ENCODE measurements at places on chromosomes 2 and 18. TPM values are rescaled to one million over a fixed set of nuclear protein-coding genes. Genes with fewer than 3 reads are reported as not detected.

GRCh38 chr2:191188550-191189093 lies 37.8 kb upstream of the STAT4 start:
- H3K27ac ChIP-seq = no peak overlapping the region
- no peaks in the 10 kb centered on the region for H3K36me3 ChIP-seq
- no peaks in the 10 kb centered on the region for H3K27me3 ChIP-seq
- no peak for DNase-seq
- H3K4me3 ChIP-seq = no peak overlapping the region

- H3K4me3 ChIP-seq = no peak overlapping the region
- no peak overlapping the region for H3K27ac ChIP-seq
- peaks cover 4% of the 10 kb centered on the region for H3K4me1 ChIP-seq
- no peaks in the 10 kb centered on the region for H3K27me3 ChIP-seq
- DNase-seq = no peak
- H3K36me3 ChIP-seq = no peaks in the 10 kb centered on the region
Observed at GRCh38 chr2:122157158-122157557, 401.7 kb downstream of the TSN start.

FSHR gene
- total RNA-seq = 6.5 TPM

DNA sequence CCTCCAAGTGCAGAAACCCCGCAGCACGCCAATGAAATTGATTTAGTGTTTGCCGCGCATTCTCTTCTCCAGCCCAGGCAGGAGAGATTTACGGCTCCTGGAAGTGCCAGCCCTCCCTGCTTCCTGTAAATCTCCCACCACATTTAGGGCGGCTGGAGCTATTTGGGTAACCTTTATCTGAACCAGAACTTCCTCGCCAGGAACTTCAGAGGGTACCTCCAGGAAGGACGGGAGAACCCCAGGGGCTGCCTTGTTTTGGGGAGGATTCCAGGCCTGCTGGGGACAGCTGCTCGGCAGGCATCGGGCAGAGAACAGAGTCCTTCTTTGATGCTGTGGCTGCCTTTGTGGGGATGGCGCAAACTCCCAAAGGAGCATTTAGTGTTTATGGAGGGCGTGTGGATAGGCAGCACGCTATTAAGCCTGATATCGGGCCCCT lies 122.0 kb upstream of the MYCN start:
- H3K36me3 ChIP-seq = no peaks in the 10 kb centered on the region
- no peaks in the 10 kb centered on the region for H3K4me1 ChIP-seq
- H3K27ac ChIP-seq = no peak overlapping the region
- H3K4me3 ChIP-seq = no peak overlapping the region
- no peak for DNase-seq

RBM45 gene
- total RNA-seq = 14.9 TPM

LMAN1 gene
- total RNA-seq = 82.9 TPM

CD226 gene
- total RNA-seq = 0.32 TPM

DNA sequence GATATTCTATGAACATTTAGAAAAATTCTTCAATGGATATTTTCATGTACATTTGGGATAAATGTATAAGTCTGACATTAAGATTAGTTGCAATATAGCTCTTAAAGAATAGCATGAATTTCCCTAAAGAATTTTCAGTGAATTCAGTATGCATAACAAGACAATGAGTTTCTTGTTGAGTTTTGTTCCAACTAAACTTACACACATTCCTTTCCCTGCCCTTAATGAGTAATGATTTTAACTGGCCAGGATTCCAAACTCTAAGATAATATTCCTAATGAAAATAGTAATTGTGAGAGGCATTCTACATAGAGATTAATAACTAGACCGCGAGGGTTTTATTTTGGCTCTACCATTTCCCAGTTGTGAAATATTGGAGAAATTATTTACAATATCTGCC lies 390.3 kb upstream of the GALNT5 start:
- H3K4me1 ChIP-seq = no peaks in the 10 kb centered on the region
- no peak overlapping the region for H3K4me3 ChIP-seq
- DNase-seq = no peak
- H3K27ac ChIP-seq = no peak overlapping the region
- no peaks in the 10 kb centered on the region for H3K27me3 ChIP-seq

DNA sequence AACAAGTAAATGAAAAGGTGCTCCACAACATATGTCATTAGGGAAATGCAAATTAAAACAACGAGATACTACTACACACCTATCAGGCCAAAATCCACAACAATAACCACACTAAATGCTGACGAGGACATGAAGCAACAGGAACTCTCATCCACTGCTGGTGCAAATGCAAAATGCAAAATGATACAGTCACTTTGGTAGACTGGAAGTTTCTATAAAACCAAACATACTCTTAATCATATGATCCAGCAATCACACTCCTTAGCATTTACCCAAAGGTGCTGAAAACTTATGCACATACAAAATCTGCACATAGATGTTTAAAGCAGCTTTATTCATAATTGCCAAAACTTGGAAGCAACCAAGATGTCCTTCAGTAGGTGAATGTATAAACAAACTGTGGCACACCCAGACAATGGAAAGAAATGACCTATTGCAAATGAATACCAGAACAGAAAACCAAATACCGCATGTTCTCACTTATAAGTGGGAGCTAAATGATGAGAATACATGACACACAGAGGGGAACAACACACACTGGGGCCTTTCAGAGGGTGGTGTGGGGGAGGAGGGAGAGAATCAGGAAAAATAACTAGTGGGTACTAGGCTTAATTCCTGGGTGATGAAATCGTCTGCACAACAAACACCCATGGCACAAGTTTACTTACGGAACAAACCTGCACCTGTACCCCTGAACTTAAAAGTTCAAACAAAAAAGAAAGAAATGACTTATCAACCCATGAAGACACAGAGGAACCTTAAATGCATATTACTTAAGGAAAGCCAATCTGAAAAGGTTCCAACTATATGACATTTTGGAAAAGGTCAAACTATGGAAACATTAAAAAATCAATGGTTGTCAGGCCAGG lies 80.4 kb downstream of the ASXL2 start:
- H3K27ac ChIP-seq = no peak overlapping the region
- no peak for DNase-seq
- no peaks in the 10 kb centered on the region for H3K27me3 ChIP-seq
- peaks cover 43% of the 10 kb centered on the region for H3K36me3 ChIP-seq

DNA sequence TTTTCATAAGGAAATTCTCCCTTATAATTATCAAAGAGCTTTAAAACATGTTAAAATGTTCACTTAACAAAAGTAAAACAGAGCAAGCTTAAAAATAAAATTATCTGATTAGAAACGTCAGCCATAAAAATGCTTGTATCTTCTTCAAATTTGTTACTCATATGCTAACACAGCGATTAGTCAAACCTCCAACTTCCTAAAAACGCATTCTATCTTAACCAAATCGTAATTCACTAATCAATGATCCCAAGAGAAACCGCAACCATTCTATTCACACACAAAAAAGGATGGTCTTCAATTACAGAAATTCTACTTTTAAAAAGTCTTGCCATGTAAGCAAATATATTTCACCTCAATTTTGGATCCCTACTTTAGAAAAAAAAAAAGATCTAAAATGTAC lies 1.9 kb downstream of the STK17B start:
- no peaks in the 10 kb centered on the region for H3K36me3 ChIP-seq
- H3K4me3 ChIP-seq = peak overlapping the region; percentile 97
- H3K4me1 ChIP-seq = no peaks in the 10 kb centered on the region
- H3K27ac ChIP-seq = no peak overlapping the region

ALLC gene
- not detected for total RNA-seq

DNA sequence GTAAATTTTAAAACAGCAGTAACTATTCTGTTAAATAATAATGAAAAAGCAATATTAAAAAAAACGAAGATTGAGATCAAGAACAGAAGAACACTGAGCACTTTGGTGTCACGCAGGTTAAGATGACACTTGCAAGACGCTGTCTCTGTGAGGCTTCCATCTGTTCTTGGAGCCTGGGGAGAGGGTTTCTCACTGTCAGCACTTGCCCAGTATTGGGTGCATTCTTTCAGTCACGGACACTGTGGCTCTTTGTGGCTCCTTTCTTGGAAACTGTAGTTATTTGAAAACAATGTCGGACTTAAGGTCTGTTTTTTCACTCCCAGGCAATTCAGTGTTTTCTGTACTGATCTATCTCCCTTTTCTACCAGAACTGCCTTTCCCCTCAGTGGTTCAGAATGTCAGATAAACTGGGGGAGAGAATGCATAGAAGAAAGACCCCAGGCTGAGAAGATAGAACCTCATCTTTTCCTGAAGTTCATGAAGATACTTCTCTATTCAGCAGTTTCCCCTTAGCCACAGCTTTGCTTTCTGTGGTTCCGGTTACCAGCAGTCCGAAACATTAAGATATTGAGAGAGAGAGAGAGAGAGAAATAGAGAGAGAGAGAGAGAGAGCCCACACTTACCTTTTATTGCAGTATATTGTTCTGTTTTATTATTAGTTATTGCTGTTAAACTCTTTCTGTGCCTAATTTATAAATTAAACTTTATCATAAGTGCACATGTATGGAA lies 283.3 kb downstream of the DCDC2C start:
- no peak overlapping the region for H3K27ac ChIP-seq
- H3K36me3 ChIP-seq = no peaks in the 10 kb centered on the region

- no peaks in the 10 kb centered on the region for H3K36me3 ChIP-seq
- no peak overlapping the region for H3K4me3 ChIP-seq
- DNase-seq = no peak
- H3K27me3 ChIP-seq = no peaks in the 10 kb centered on the region
- no peaks in the 10 kb centered on the region for H3K4me1 ChIP-seq
Observed at GRCh38 chr2:120948662-120949011, 213.0 kb downstream of the GLI2 start.

DNA sequence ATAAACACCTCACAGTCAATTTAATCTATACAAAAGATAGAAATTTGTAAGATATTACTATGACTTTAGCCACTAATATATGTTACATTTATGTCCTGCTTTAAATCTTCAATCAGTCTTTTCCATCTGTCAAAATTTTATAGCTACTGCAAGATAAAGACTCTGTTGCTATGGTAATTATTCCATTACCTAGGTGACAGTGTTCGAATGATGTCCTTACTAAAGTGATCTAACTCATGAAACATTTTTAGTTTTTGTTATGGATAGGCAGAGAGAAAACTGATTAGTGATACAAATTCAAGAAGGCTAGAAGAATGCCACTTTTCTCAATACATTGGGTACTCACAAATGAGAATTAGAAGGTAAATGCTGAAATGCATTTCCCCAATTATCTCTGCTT lies 359.9 kb upstream of the FSHR start:
- H3K27me3 ChIP-seq = no peaks in the 10 kb centered on the region
- H3K4me3 ChIP-seq = no peak overlapping the region
- DNase-seq = no peak
- no peak overlapping the region for H3K27ac ChIP-seq

GRCh38 chr2:27134781-27135477 lies 493 bp upstream of the PREB start:
- H3K4me3 ChIP-seq = peak overlapping the region; percentile 90

OTOF gene
- 1.0 TPM for total RNA-seq

RAB17 gene
- total RNA-seq = 235 TPM

DNA sequence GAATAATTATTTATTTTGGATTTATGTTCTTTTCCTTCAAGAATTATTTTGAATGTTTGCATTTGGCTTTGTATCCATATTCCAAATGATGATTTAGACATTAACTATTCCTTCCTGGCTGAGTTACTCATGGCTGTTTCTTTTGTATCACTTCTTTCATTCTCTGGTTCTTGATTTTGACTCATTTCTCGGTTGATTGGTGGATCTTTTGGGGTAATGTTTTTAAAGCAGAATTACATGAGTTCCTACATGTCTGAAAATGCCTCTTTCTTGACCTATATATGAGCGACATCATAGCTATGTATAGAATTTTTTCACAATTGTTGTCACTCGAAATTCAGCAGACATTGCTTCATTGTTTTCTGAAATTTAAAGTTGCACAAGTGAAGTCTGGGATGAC lies 39.5 kb downstream of the CYP26B1 start:
- no peak for DNase-seq
- no peaks in the 10 kb centered on the region for H3K4me1 ChIP-seq
- H3K36me3 ChIP-seq = no peaks in the 10 kb centered on the region

- H3K4me1 ChIP-seq = no peaks in the 10 kb centered on the region
- no peak overlapping the region for H3K27ac ChIP-seq
- no peaks in the 10 kb centered on the region for H3K36me3 ChIP-seq
- peaks cover 21% of the 10 kb centered on the region for H3K27me3 ChIP-seq
Observed at GRCh38 chr18:46570134-46570533, 86.9 kb downstream of the LOXHD1 start.

DNA sequence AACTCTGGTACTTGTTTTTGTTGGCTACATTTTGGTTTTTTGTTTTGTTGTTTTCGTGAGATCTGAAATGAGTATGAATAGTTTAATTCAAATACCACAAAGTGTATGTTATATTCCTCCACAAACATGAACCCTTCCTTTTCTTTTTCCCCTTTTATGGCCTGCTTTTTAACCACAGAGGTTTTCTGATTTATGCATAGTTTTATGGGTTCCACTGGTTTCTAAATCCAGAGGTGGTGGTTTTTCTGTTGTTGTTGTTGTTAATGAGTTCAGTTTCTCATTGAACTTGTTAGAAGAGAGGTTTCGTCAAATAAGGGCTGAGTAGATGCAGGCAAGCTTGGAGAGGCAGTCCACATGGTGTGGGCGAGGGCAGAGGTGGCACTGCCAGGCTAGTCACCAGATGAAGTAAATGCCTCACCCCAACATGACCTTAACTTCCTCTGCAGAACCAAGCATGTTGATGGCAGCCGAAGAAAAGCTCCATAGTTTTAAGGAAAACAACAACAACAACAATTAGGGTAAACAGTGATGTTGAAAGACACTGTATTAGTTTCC lies 72.5 kb downstream of the RIF1 start:
- no peak for DNase-seq
- peaks cover 38% of the 10 kb centered on the region for H3K36me3 ChIP-seq
- no peak overlapping the region for H3K27ac ChIP-seq
- no peaks in the 10 kb centered on the region for H3K4me1 ChIP-seq
- H3K27me3 ChIP-seq = no peaks in the 10 kb centered on the region

GRCh38 chr2:48519593-48519992 lies 10.4 kb upstream of the STON1 start:
- H3K4me1 ChIP-seq = no peaks in the 10 kb centered on the region
- H3K27me3 ChIP-seq = no peaks in the 10 kb centered on the region
- H3K27ac ChIP-seq = no peak overlapping the region
- H3K36me3 ChIP-seq = peaks cover 55% of the 10 kb centered on the region
- no peak overlapping the region for H3K4me3 ChIP-seq
- DNase-seq = no peak

KCNF1 gene
- total RNA-seq = 16.7 TPM

DNA sequence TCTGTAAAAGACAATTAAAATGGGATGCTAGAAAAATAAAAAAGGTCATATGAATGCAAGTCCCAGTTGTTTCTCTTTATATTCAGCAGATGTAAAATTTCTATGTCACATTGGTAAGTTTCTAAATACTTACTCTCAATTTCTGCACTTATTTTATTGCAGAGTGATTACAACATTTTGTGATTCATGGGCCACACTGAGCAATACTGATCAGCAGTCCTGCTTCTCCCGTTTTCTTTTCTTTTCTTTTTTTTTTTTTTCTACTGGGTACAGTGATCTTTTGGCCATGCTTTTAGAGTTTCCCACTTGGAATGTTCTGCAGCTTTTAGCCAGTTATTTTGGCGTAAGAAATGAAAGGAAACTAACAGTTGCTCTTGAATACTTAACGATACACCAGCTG lies 38.8 kb downstream of the LIMS1 start:
- H3K27ac ChIP-seq = no peak overlapping the region
- H3K36me3 ChIP-seq = no peaks in the 10 kb centered on the region
- DNase-seq = no peak
- H3K4me3 ChIP-seq = no peak overlapping the region
- H3K27me3 ChIP-seq = no peaks in the 10 kb centered on the region
- H3K4me1 ChIP-seq = no peaks in the 10 kb centered on the region
